ENCODE measurements at places on chromosomes 12 and 14. TPM values are rescaled to one million over a fixed set of nuclear protein-coding genes. Genes with fewer than 3 reads are reported as not detected.

PSMB11 gene
- total RNA-seq = not detected

ST8SIA1 gene
- 2.3 TPM for total RNA-seq

DDN gene
- 0.33 TPM for total RNA-seq

GRCh38 chr14:25358330-25358729 is 308.4 kb upstream of the STXBP6 start:
- H3K4me3 ChIP-seq = no peak overlapping the region
- H3K4me1 ChIP-seq = no peaks in the 10 kb centered on the region
- H3K27me3 ChIP-seq = no peaks in the 10 kb centered on the region
- H3K27ac ChIP-seq = no peak overlapping the region

DNA sequence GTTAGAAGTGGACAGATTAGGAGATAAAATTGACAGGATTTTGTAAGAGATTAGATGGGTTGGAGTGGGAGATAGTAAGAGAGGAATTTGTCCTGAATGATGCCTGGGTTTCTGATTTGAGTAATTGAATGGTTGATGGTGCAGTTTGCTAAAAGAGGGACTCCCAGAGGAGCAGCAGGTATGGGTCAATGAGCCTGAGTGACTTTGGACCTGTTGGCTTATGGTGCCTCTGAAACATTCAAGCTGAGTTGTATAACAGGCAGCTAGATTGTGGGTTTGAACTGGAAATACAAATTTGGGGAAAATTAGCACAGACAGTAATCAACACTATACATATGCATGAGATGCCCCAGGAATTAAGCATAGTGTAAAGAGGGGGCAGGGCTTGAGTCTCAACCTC is 16.7 kb upstream of the SYNDIG1L start:
- peaks cover 29% of the 10 kb centered on the region for H3K4me1 ChIP-seq
- no peak for DNase-seq
- H3K27ac ChIP-seq = no peak overlapping the region
- H3K36me3 ChIP-seq = no peaks in the 10 kb centered on the region
- no peak overlapping the region for H3K4me3 ChIP-seq

- no peaks in the 10 kb centered on the region for H3K4me1 ChIP-seq
- no peak overlapping the region for H3K27ac ChIP-seq
- no peak overlapping the region for H3K4me3 ChIP-seq
- DNase-seq = no peak
- no peaks in the 10 kb centered on the region for H3K27me3 ChIP-seq
- no peaks in the 10 kb centered on the region for H3K36me3 ChIP-seq
These were observed 515.5 kb downstream of the C12orf50 start for GRCh38 chr12:87513536-87514280.

- H3K36me3 ChIP-seq = peaks cover 37% of the 10 kb centered on the region
- H3K27ac ChIP-seq = peak overlapping the region; percentile 31
These were observed 219.1 kb downstream of the ESR2 start for GRCh38 chr14:64074961-64075612.

- H3K4me1 ChIP-seq = no peaks in the 10 kb centered on the region
- no peak overlapping the region for H3K4me3 ChIP-seq
- no peaks in the 10 kb centered on the region for H3K36me3 ChIP-seq
- no peaks in the 10 kb centered on the region for H3K27me3 ChIP-seq
These were observed 135.6 kb downstream of the BRMS1L start for GRCh38 chr14:35961697-35962274.

DNA sequence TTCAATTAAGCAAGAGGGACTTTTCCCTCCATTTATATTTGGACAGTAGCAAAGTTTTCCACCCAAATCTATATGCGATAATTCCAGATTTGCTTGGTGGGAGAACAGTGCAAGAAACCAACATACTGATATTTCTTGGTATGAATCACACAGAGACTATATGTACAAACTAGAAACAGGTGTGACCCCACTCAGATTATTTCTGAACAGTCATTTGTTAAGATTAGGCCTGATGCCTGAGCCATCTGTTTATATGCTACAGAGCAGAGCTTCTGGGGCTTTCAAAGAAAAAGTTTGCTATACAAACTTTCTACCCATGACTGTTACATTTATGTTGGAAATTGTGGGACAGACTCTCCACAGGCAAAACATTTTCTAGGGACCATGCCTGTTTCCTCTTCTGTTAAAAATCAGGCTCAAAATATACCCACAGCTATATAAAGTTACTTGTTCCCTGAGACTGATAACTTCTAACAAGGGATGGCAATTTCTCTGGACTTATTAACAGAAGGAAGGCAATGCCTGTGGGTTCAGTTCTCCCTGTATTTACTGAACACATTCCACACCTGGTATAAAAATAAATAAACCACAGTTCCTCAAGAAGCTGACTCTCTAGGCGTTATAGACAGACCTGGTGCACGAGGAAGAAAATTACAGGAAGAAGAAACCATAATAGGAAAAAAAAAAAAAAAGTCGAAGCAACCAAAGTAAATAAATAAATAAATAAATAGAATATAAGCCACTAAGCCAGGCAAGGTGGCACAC is 8.0 kb downstream of the PTPN21 start:
- peaks cover 6% of the 10 kb centered on the region for H3K36me3 ChIP-seq
- no peak overlapping the region for H3K27ac ChIP-seq
- H3K4me1 ChIP-seq = no peaks in the 10 kb centered on the region
- no peaks in the 10 kb centered on the region for H3K27me3 ChIP-seq
- H3K4me3 ChIP-seq = no peak overlapping the region

DNA sequence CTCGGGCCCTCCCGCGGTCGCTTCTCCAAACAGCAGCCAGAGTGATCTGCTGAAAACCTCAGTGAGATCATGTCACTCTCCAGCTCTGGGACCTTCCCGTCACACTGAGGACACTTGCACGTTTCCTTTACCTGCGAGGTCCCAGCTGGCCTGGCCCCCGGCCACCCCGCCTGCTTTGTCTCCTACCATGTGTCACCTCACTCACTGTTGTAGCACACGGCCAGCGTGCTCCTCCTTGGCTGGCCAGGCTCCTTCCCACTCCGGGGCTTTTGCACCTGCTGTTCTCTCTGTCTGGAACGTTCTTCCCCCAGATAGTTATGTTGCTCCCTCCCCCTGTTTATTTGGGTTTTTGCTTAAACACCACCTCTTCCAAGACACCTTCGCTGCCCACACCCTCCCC is 199.0 kb downstream of the TSPAN9 start:
- H3K36me3 ChIP-seq = no peaks in the 10 kb centered on the region
- no peaks in the 10 kb centered on the region for H3K27me3 ChIP-seq
- no peak for DNase-seq
- peaks cover 16% of the 10 kb centered on the region for H3K4me1 ChIP-seq

DNA sequence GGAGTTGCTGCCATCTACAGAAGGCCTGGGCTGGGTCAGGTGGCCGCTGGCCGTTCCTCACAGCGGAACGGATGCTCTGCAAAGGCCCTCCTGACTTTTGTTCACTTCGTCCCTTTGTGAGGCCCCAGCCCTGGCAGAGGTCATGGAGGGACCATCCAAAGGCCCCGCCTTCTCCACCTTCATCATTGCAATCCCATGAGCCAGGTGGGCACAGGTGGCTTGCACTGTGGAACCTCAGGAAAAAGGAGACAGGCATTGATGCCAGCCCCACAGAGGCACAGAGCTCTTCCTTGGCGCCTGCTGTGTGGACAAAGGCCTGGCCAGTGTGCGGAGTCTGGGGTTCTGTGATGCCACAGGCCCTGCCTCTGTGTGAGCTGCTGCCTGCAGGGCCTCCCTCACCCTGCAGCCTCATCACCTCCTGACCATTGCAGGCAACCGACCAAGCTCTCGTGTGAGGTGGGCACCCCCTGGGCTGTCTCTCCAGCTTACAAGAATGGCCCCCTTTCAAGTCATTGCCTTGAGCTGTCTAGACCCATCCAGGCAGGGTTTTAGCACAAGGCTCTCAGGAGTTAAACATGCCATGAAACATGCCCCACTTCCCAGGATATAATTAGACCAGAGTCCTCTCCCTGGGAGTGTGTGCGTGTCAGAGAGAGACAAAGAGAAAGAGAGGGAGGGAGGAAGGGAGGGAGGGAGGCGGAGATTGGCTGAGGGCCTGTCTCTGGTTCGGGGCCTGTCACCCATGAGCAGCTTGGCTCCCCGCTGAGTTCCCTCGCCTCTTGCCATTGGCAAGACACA is 19.3 kb downstream of the NFKBIA start:
- H3K4me1 ChIP-seq = peaks cover 11% of the 10 kb centered on the region
- H3K27ac ChIP-seq = no peak overlapping the region
- H3K4me3 ChIP-seq = no peak overlapping the region
